ENCODE measurements at places on chromosomes 3 and 15. TPM values are rescaled to one million over a fixed set of nuclear protein-coding genes. Genes with fewer than 3 reads are reported as not detected.

The IMPG2 gene
- 0.59 TPM for total RNA-seq

The MAGI1 gene
- 62.7 TPM for total RNA-seq

The COL6A6 gene
- 13.3 TPM for total RNA-seq

The IL17RC gene
- total RNA-seq: 30.2 TPM

The CP gene
- 28.4 TPM for total RNA-seq

DNA sequence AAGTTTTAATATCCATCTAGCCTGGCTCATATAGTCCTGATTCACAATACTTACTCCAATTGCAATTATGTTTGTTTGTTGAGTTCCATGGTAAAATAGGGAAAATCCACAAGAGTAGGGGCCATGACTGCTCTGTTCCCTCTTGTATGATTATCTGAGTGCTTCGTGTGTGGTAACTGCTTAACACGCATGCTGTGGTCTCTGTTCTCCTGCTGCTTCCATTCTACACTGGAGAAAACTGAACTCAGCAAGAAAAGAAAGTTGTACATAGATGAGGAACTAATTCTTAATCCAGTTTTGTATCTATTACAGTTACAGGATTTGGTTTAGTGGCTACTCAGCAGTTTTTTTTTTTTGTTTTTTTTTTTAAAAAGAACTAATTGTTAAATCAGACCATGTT is 223.0 kb upstream of the SATB1 start:
- no peak for DNase-seq

DNA sequence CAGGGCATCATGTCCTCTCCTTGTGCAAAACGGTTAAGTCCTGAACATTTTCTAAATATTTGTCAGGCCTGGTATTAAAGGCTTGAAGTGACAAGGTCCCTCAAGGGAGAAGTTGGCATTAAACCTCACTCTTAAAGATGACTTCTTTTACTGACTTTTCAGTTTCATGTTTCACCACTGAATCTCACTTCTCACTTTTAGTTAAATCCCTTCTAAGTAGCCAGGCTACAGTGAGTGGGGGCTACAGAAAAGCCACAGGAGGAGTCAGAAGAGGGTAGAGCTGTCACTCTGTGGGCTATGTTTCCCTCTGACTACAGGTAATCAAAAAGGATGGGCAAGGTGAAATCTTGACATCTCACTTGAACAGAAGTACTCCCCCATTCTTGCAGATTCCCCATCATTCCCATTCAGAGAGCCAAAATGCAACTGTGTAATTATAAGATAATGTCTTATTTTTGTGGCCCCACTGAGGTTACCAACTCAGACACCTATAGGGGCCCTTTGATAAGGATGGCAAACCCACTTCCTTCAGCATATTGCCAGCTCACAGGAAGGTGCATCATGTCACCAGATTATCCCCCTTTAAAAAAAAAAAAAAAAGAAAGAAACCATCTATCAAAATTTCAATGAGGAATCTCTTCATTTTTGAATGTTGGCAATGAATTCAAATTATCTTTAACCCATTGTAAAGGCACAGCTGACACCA is 790.1 kb upstream of the CFAP20DC start:
- no peak for DNase-seq

GRCh38 chr3:172388412-172389078 is 59.7 kb downstream of the GHSR start:
- DNase-seq: no peak

GRCh38 chr15:88376574-88377174 is 90.5 kb downstream of the MRPL46 start:
- no peak for DNase-seq

- no peak for DNase-seq
Observed at GRCh38 chr3:185722881-185723280, 102.0 kb downstream of the IGF2BP2 start.

GRCh38 chr3:16768956-16769355 is 115.8 kb upstream of the PLCL2 start:
- DNase-seq: no peak

Data from mesothelial cell of epicardium (in vitro differentiated cells).